Sciatic nerve (tissue), 2 donors: ENCODE measurements at places on chromosomes 3 and 15. TPM values are rescaled to one million over a fixed set of nuclear protein-coding genes. Genes with fewer than 3 reads are reported as not detected.

Gene SLC25A36
- 96.6 TPM for total RNA-seq

Gene ECE2
- total RNA-seq = not detected

Gene CHRD
- total RNA-seq = 27.0 TPM

Gene C3orf49
- not detected for total RNA-seq

Gene PARL
- 57.2 TPM for total RNA-seq

Gene HGD
- total RNA-seq = 0.40 TPM

Gene MEGF11
- total RNA-seq = 6.8 TPM

Gene RHCG
- not detected for total RNA-seq

Gene ABI3BP
- 369 TPM for total RNA-seq

Gene FANCD2OS
- not detected for total RNA-seq

Gene DPPA4
- total RNA-seq = not detected

Gene RETNLB
- not detected for total RNA-seq

Gene ITIH1
- not detected for total RNA-seq

Gene GOLGA6L7
- not detected for total RNA-seq

Gene CPLX3
- not detected for total RNA-seq

- no peak for DNase-seq
Measured at GRCh38 chr3:113064183-113064582, 73.4 kb downstream of the GTPBP8 start.

DNA sequence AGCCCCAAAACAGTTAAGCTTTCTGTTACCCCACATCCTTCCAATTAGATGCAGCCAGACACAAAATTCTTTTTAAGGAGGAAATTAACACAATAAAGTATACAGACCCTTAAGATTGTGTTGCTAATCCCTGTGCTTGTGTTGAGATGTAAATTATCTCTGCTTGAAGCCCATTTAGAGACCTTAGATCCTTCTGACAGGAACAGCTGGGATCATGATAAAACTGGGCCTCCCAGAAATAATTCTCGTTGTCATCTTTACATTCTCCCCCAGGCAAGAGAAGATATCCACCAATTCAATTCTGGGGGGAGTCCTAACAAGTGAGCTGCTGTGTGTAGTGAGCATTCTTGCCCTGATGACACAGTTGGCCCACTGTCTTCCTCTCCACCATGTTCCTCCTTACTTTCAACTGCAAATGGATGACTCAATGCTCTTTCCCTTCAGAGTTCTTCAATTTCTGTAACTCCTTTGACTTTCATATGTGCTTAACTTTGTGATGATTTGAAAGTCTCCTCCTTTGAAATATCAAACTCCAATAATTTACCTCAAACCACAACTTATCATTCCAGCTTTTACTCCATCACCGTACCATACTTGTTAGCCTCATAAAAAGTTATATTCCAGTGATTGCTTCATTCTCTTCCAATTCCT is 186.6 kb downstream of the RAP2B start:
- DNase-seq = no peak

DNA sequence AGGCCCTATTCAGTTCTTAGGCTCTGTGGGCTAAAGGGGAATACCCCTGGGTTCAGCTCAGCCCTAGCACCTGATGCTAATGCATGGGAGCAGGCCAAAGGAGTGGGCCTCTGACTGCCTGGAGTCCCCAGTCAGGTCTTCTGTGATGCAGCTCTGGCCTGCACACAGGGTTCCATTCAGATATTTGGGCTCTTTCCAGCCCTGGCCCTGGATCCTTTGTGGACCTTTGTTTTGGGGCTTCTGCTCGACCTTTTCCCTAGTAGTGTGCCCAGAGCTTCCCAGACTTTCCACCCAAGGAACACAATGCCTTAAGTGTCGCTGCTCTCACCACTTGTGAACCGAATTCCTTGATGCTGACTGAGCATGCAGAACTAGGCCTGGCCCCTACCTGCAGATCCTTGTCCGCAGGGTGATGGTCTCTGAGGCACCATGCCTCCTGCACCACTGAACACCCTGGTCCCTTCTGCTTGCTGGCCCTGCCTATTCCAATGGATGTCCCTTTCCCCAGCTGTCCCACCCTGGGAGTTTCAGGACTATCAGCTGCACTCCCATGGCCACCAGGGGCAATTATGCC is 5.1 kb downstream of the SEC13 start:
- no peak for DNase-seq

- no peak for DNase-seq
Measured at GRCh38 chr15:68787609-68788263, 33.0 kb downstream of the ANP32A start.

GRCh38 chr3:25697553-25697952 is 32.8 kb upstream of the TOP2B start:
- DNase-seq = no peak

DNA sequence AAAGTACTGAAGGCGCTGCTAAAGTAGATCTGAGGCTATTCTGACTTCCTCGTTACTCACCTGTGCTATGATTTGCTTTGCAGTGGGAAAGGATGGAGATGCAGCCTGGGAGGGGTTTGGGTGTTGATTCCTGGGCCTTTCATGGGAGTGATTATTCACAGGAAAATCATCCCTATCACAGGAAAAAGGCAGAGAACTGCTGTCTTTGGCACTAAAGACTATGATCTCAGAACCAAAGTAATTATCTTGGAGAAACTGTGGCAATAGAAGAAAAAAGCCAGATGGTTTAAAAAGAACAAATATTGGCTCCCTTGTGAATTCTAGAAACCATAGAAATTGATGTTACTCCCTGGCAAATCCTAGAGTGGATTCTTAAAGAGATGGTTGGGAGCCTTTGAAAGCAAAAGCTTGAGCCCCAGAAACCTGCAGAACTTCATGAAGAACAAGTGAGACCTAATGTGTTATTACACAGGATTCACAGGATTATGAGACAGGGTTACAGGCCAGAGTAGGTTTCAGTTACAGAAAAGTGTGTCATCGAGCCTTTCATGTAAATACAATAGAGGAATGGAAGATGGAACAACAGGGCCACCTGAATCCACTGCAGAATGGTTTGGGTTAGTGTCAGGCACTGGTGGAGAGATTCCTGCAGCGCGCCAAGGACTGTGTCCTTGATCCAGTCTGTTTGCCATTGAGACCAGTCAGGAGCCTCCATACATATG is 85.7 kb downstream of the OXNAD1 start:
- no peak for DNase-seq

DNA sequence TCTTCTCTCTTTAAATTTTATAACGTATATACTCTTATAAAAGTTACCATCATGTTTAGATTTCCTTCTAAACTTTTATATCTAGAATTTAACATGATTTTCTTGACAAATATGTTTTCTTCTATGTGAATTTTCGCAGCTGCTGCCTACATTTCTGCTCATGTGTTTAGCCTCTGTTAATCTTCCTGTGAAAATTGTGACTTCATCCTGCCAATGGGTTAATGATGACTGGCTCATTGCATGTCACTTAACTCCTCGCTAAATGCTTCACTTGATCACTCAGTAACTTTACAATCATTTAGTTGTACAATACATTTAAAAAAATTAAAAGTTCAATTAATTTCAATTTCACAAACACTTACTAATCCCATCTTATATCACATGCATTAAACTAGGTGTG is 178.1 kb downstream of the LPP start:
- no peak for DNase-seq

- no peak for DNase-seq
Measured at GRCh38 chr3:141921316-141921715, 44.9 kb downstream of the ATP1B3 start.

DNA sequence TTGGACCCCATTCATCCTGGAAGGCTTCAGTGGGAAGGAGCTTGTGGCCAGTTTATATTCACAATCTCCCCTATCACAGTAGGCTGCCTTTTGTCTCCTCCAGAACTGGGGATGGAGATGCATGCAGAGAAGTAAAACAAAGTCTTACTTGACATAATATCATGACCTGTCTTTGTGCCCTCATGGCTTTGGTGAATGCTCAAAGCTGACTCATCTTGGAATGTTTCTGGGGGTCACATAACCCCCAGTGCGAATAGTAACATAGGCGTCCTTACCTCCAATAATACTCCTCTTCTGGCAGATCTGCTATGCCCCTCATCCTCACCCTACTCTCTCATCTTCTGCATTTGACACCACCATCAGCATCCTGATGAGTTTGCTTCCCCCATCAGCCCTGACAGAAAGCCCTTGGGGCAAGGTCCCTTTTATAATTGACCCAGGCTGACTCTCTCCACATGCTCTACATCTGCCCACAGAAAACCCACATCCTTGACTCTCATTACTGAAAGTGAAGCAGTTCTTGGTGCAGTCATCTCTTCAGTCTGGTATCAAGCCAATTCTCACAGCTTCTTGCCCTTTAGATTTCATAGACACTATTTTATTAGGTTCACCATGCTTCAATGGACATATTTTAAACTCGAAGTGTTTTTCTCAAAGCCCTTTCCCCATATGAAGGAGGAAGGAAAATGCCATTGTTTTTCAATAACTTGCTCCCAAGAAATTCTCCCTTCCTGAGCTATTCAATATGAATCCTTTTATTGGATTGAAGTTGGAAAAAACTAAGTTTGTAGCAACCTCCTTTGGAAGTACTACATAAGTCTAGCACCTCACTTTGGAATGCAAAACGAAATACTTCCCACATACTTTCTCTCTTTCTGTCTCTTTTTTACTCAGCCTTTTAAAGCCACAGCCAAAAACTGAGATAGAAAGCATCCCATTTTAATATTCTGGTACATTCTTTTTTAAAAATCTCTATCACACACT is 36.6 kb downstream of the OSTN start:
- no peak for DNase-seq

- no peak for DNase-seq
Measured at GRCh38 chr3:30692498-30693130, 86.2 kb downstream of the TGFBR2 start.

- DNase-seq = no peak
Measured at GRCh38 chr15:75745305-75745704, 32.7 kb upstream of the CSPG4 start.

GRCh38 chr3:3037156-3037555 is 73.0 kb downstream of the IL5RA start:
- no peak for DNase-seq

DNA sequence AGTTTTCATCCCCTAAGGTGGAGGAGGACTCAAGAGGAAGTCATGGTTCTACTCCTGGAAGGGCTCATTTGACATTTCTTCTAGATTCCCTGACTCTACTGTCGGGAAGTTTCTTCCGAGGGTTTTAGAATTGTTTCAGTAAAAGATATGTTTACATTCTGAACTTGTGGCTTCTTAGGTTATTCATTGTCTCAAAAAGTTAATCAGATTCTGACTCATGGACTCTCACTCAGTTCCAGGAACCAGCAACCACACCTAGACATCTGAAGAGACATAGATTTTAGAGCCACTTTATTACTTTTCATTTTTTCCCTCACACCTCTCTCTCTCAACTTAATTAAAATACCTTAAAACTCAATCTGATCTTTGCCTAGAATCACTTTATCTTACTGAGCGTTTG is 862.6 kb downstream of the AGBL1 start:
- no peak for DNase-seq

- DNase-seq = no peak
Measured at GRCh38 chr3:142315083-142315482, 89.7 kb upstream of the GK5 start.

DNA sequence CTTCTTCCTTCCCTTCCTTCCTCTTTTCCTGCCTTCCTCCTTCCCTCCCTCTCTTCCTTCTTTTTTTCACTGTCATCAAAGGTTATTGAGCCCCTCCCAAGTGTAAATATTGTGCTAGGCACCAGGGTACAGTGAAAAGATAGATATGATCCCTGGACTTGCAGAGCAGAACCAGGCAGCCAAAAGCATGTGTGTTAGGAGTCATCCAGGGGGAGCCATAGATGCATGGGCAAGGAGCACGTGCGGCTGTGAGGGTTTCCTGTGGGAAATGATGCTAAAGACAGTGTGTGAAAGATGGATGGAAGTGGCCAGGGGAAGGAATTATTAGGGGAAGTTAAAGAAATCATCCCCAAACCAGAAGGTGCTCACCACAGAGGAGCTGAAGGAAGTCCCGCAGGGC is 65.2 kb downstream of the NR2F2 start:
- no peak for DNase-seq

DNA sequence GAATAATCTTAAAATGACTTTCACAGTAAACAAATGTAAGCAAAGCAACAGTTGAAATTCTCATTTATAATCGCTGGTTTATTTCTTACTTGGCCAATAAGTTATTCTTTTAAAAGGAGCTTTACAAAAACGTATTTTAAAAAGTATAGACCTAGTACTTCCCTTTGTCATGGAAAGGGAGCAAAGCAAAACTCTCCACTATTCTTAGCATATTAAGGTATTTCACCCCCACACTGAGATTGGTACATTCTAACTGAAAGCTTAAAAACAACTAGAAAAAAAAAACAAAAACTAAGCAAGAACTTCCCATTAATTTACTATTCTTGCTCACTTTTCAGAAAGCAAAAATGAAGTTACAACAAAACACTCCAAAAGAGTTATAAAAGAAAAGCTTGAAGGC is 1.5 kb downstream of the ATG3 start:
- DNase-seq = no peak

DNA sequence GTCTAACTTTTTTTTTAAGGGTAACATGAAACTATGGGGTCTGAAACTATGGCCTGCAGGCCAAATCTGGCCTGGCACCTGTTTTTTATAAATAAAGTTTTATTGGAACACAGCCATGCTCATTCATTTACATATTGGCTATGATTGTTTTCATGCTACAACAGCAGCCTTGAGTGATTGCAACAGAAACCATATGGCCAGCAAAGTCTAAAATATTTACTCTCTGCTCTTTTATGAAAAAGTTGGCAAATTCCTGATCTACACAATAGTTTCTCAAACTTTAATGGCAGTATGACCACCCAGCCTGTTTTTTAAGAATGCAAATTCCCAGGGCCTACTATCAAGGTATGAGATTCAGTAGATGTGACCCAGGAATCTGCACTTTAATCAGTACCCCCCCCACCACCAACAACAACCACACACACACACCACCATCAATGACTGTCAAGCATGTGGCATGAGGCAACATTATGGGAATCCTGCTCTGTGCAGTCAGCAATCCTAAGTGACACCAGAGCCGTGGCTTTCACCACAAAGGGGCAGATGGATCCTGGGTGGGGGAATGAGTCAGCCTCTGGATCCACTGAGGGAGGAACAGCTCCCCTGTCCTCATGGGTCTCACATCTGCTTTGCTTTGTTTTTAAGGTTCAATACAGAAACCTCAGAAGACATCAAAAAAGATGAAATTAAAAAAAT is 142.8 kb downstream of the NTRK3 start:
- no peak for DNase-seq

GRCh38 chr3:72143322-72143721 is 358.4 kb upstream of the PROK2 start:
- no peak for DNase-seq
